ENCODE measurements at places on chromosomes 2 and 18. TPM values are rescaled to one million over a fixed set of nuclear protein-coding genes. Genes with fewer than 3 reads are reported as not detected.

DNA sequence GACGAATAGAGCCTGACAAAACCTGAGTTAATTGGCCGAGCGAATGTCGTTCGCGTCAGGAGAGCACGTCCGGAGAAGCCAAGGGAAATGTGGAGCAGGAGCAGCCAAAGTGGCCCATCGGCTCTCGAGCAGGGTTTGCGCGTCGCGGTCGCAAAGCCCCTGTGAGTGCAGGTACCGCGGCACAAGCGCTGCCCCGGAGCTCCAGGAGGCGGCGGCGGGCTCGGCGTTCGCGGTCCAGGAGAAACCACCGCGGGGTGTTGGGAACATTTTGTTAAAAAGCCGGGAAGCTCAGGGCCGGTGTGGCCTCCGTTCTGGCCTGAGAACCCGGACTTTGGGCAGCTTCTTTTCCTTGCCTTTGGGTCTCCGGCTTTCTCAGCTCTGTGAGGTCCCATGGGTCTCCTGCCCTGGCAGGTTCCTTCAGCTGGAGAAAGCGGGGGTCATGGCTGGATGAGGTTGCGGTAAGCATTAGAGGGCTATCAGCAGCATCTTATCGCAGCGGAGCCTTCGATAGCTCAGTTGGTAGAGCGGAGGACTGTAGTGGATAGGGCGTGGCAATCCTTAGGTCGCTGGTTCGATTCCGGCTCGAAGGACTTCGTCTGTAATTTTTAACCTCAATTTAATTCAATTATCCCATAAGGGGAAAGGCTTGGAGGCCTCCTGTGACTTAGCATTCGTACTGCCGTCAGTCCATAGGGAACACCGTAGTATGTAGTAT is 1.0 kb upstream of the AGBL5 start:
- peak; percentile 96 for DNase-seq

Gene ELMOD3
- polyA plus RNA-seq: 21.3 TPM

DNA sequence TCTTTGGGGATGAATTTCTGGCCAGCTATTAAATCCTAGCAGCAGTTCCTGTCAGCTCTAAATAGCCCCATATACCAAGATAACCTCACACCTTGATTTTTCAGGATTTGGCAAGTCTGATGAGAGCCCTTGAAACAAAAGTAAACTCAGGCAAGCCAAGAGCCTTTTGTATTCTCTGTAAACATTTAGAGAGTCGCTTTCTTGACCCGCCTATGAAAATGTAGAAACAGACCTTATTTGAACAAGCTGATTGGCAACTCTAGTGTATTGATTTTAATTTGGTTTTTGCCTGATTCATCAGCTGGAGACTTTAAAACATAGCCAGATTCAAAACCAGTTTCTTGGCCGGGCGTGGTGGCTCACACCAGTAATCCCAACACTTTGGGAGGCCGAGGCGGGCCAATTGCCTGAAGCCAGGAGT is 43.4 kb downstream of the CABLES1 start:
- DNase-seq: no peak

DNA sequence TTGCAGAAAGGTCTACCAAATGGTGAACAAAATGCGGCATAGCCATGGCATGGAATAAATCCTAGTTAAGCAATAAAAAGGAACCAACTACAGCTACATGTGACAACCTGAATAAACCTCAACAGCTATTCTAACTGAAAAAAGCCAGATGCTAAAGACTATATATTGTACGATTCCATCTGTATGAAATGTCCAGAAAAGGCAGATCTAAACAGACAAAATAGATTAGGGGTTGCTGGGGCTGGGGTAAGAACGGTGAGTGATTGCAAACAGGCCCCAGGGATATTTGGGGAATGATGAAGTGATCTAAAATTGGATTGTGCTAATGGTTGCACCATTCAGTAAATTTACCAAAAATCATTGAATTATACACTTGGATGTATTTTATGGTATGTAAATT is 2.8 kb downstream of the CCDC68 start:
- DNase-seq: no peak

- DNase-seq: no peak
Observed at GRCh38 chr2:39933196-39933595, 154.1 kb upstream of the THUMPD2 start.

- DNase-seq: no peak
Observed at GRCh38 chr2:49807689-49808088, 653.4 kb upstream of the FSHR start.

GRCh38 chr2:113899166-113899565 is 9.3 kb downstream of the ACTR3 start:
- no peak for DNase-seq

Gene ASB18
- polyA plus RNA-seq: 4.7 TPM

- DNase-seq: no peak
Observed at GRCh38 chr18:59639821-59640220, 57.4 kb downstream of the CCBE1 start.

DNA sequence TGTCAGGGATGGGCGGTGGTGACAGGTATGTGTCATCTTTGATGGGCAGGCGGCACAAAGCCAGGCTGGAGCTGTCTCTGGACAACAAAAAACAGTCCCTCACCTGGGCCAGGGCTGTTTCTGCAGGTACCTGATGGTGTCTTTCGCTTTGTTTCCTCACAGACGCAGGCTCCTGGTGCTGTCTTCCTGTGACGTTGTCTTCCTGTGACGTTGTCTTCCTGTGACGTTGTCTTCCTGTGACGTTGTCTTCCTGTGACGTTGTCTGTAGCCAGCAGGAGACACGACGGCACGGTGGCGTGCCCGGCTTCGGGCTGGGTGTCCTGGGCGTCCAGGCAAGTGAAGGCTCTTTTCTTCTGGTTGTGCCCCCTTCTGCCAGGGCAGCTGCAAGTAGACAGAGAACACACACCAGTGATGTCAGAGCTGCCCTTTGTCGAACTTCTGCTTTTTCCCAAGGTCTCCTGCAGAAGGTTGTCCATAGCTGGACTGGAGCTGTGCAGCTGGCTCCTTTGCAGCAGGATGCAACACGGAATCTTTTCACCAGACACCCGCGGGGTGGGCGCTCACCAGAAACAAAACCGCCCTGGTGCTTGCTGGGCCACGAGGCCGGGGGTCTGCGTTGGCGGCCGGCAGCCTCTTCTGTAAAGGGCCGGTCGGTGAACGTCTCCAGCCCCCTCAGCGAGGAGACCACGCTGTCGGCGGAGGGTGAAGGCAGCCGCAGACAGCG is 21.1 kb downstream of the GPR35 start:
- DNase-seq: no peak

- no peak for DNase-seq
Observed at GRCh38 chr2:231394211-231395141, 1.0 kb upstream of the B3GNT7 start.

Gene SLC16A14
- polyA plus RNA-seq: 4.0 TPM

- peak; percentile 16 for DNase-seq
Observed at GRCh38 chr2:72824224-72824842, 1.5 kb downstream of the EXOC6B start.

Gene NLRC4
- 1.2 TPM for polyA plus RNA-seq

GRCh38 chr18:22676423-22676822 is 256.7 kb upstream of the RBBP8 start:
- no peak for DNase-seq

GRCh38 chr2:204871231-204871953 is 326.1 kb downstream of the PARD3B start:
- DNase-seq: peak; percentile 22

Gene PIKFYVE
- polyA plus RNA-seq: 15.9 TPM

GRCh38 chr2:88053934-88054781 is 1.4 kb downstream of the KRCC1 start:
- no peak for DNase-seq

GRCh38 chr2:74261204-74261864 is 62.9 kb downstream of the MTHFD2 start:
- DNase-seq: peak; percentile 25

Gene IL1RL1
- polyA plus RNA-seq: 0.15 TPM

Gene KCNG2
- polyA plus RNA-seq: 0.13 TPM

DNA sequence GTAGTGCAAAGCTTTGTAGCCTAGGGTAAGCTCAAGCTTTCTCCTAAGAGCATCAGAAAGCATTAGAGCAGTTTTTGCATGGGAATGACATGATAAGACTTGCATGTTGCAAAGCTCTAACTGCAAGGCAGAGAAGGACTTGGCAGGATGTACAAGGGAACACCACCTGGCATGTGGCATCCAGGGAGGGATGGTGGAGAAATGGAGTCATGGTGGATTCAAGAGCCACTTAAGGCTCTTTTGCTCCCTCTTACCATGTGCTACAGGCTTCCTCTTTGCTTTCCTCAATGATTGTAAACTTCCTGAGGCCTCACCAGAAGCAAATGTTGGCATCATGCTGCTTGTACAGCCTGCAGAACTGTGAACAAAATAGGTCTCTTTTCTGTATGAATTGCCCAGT is 266.0 kb downstream of the GLI2 start:
- DNase-seq: no peak

- no peak for DNase-seq
Observed at GRCh38 chr2:156864325-156864724, 393.2 kb upstream of the GALNT5 start.

GRCh38 chr2:127640082-127641072 is 5.6 kb upstream of the GPR17 start:
- peak; percentile 62 for DNase-seq

- no peak for DNase-seq
Observed at GRCh38 chr2:192091476-192091875, 103.3 kb downstream of the TMEFF2 start.

DNA sequence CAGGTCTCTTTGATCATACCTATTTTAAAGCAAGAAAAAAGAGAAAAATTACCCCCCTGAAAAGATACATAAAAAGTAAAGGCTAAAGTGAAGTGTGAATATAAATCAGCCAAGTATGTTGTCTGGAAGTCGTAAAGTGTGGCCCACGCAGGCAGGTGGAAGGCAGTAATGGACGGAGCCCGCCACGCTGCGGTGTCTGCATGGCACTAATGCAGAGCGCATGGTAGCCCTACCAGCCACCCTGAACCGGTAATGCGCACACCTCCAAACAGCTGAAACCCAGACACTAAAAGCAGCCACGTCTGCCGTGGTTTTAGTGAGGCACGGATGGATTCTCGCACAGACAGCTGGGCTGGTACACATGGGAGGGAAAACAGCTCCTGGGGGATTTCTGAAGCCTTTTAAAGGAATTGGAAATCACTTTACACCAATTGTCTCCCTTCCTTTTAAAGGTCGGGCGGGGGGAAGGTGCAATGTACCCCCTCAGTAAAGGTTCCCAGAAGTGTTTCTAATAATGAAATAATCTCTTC is 615.2 kb downstream of the CNTNAP5 start:
- no peak for DNase-seq

DNA sequence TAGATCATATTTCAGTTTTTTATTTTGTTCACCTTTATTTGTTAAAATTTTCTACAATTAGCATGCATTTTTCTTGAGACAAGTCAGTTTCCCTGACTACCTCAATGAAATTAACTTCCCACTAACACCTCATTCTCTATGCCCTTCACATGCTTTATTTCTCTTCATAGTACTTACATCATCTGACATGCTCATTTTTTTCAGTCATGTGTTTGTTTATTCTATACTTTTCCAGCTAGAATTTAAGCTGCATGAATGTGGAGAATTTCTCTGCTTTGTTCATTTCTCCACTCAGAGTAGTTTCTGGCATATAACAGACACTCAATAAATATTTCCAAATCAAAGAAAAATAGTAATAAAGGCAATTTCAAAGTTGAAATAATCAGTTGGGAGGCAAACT is 78.9 kb upstream of the SCN7A start:
- no peak for DNase-seq

- no peak for DNase-seq
Observed at GRCh38 chr18:68017385-68017784, 500.9 kb upstream of the DSEL start.

Gene GPR39
- polyA plus RNA-seq: 0.22 TPM

Gene LTBP1
- polyA plus RNA-seq: 78.2 TPM

Gene SERPINB10
- 1.5 TPM for polyA plus RNA-seq

Gene CENPA
- 12.9 TPM for polyA plus RNA-seq

- DNase-seq: no peak
Observed at GRCh38 chr18:79523736-79524180, 128.0 kb downstream of the NFATC1 start.

Gene SLC4A5
- 1.5 TPM for polyA plus RNA-seq

- no peak for DNase-seq
Observed at GRCh38 chr2:201839727-201840126, 33.4 kb downstream of the CDK15 start.

Gene FZD7
- 29.0 TPM for polyA plus RNA-seq

- DNase-seq: peak; percentile 72
Observed at GRCh38 chr2:60644951-60645350, 91.5 kb upstream of the BCL11A start.

Gene SLC39A6
- 41.2 TPM for polyA plus RNA-seq

Gene OBSL1
- polyA plus RNA-seq: 129 TPM

Gene AOX1
- 1.1 TPM for polyA plus RNA-seq

- DNase-seq: no peak
Observed at GRCh38 chr2:182345384-182345783, 81.5 kb downstream of the PDE1A start.

DNA sequence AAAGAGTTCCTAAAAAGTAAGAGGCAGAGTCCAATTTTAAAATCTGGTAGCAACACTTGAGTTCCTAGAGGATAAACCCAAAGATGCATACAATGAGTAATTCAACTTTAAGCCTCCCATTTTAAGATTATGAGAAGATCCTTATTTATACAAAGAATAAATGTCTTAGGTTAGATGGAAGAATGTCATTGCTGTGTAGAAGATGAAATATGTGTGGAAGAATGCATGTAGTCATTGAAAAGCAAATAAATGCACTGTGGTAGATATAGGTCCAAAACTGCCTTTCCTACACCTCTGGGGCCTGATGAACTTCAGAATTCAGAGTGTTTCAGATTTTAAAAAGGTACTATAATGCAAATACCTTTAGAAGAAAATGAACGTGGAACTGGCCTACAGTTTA is 58.7 kb upstream of the LRP1B start:
- no peak for DNase-seq

DNA sequence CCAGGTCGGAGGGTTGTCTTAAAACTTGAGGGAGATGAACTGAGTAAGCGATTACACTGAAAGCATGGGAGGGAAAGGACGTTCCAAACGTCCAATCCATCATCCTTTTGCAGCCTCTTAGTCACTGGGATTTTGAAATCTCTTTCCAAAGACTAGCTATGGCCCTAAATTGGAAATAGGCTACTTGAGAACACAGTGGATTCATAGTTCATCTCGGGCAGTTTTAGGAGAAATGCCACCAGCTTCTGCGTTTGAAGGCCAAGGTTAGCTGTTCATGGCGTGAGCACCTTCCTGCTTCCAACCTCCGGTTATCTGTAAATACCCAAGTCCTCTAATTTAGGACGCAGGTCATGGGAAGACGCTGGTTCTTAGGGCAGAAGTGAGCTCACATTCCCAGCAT is 821 bp upstream of the EML6 start:
- no peak for DNase-seq
